ENCODE measurements at places on chromosomes 3 and 15.

GRCh38 chr3:45881078-45882022, 5.0 kb upstream of the CCR9 start:
- peak; percentile 9 for DNase-seq

GRCh38 chr3:25291481-25291905, 136.6 kb upstream of the RARB start:
- DNase-seq, result no peak

DNA sequence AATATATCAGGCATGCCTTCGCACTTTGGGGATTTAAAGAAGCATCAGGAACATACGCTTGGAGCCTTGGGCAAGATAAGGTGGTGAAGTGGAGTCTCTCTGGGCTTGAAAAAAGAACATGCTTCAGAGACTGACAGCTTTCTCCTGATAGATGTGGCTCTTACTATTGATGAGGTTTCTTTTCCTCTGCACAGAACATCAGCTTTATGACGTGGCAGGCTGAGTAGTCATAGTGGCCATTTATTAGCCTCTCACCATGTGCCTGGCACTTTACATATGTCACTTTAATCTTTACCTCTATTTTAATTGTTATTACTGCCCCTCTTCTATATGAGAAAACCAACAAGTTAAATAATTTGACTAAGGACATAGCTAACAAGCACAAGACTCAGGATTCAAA, 19.0 kb upstream of the LRRC58 start:
- no peak for DNase-seq

- DNase-seq, result no peak
These were observed 43.5 kb downstream of the FMN1 start for GRCh38 chr15:33150971-33151370.

- DNase-seq, result no peak
These were observed at the start of gene TEX55 for GRCh38 chr3:119145500-119146167. TEX55 (plus strand) TSS chr3:119146165; CDS start chr3:119146190, 25 bp downstream.

DNA sequence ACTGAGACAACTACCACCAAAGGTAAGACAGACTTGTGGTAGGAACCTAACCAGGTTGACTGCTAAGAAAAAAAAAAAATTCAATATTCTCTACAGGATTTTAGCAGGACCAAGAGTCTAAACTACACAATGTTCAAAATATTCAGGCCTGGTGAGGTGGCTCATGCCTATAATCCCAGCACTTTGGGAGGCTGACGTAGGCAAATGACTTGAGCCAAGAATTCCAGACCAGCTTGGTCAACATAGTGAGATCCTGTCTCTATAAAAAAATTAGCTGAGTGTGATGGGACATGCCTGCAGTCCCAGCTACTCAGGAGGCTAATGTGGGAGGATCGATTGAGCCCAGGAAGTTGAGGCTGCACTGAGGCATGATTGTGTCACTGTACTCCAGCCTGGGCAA, 341.6 kb upstream of the WNT5A start:
- no peak for DNase-seq

- no peak for DNase-seq
These were observed 31.9 kb downstream of the SEC61A1 start for GRCh38 chr3:128083980-128084674.

- no peak for DNase-seq
These were observed 36.2 kb downstream of the LEKR1 start for GRCh38 chr3:156862338-156862737.

GRCh38 chr3:32691847-32692246, 6.9 kb downstream of the CNOT10 start:
- no peak for DNase-seq

GRCh38 chr3:147945968-147946519, 536.9 kb downstream of the ZIC1 start:
- DNase-seq, result no peak

GRCh38 chr3:149850787-149851584, 38.0 kb downstream of the RNF13 start:
- no peak for DNase-seq

- no peak for DNase-seq
These were observed 1.3 kb downstream of the NEIL1 start for GRCh38 chr15:75348034-75348561.

- no peak for DNase-seq
These were observed 42.0 kb downstream of the UMPS start for GRCh38 chr3:124772081-124772831.

GRCh38 chr15:28963711-28964081, 77.9 kb downstream of the APBA2 start:
- no peak for DNase-seq

DNA sequence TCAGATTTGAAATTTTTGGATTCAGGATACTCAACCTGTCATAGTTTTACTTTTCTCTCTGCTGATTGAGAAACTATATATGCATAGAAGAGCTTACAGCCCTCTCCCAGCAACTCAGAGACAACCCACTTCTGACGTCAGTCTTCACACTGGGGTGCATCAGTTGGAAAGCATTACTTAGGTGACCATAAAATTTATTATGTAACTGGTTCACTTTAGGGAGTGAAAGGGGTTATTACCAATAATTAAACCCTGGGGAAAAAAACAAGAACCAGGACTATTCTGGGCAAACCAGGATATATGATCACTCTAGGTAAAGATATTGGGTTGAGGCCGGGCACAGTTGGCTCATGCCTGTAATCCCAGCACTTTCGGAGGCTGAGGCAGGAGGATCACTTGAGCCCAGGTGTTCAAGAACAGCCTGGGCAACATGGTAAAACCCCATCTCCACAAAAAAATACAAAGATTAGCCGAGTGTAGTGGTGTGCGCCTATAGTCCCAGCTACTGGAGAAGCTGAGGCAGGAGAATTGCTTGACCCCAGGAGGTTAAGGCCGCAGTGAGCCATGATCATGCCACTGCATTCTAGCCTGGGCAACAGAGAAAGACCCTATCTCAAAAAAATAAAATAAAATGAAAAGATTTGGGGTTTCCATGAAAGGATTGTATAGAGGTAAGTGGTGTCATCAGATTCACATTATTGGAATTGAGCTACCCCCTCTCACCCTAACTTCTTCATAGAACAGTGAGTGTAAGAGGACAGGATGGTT, 27.1 kb downstream of the HES1 start:
- DNase-seq, result no peak
